ENCODE measurements at places on chromosomes 3 and 15.
A peak's percentile ranks its signal among the peaks of the same experiment; 100 is the strongest.

DNA sequence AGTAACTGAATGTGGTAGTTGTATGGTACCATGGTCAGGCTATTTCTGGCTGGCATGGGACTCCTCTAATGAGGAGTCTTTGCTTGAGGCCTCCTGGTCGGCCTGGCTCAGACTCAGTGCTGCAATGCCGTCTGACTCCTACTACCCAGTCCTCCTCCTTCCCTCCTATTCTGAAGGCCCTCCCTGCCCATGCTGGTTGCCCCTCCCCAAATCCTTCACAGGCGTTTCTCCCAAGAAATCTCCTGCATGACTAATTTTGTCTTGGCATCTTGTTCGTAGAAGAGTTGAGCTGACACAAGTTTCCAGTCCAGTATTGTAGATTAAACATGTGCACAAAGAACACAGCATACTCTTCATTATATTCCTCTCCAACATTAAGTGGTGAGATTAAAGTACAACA is 115.5 kb downstream of the NFKBIZ start:
- peak; percentile 36 for DNase-seq

- no peak for DNase-seq
Observed at GRCh38 chr3:100538339-100538706, 45.9 kb downstream of the TMEM45A start.

DNA sequence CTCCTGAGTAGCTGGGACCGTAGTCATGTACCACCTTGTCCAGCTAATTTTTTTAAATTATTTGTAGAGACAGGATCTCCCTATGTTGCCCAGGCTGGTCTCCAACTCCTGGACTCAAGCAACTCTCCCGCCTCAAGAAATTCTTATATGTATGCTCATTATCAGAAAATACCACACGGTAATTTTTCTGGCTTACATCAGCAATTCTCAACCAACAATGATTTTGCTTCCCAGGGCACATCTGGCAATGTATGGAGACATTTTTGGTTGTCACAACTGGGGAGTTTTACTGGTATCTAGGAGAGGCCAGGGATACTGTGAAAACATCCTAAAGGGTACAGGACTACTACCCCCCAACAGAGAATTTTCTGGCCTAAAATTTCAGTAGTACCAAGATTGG is 10.8 kb downstream of the SRP14 start:
- no peak for DNase-seq

GRCh38 chr15:38782156-38782555 is 217.5 kb upstream of the RASGRP1 start:
- DNase-seq = no peak

GRCh38 chr3:171809611-171809860 is 747 bp downstream of the PLD1 start:
- DNase-seq = no peak

- no peak for DNase-seq
Observed at GRCh38 chr3:127006781-127007436, 24.0 kb downstream of the PLXNA1 start.

DNA sequence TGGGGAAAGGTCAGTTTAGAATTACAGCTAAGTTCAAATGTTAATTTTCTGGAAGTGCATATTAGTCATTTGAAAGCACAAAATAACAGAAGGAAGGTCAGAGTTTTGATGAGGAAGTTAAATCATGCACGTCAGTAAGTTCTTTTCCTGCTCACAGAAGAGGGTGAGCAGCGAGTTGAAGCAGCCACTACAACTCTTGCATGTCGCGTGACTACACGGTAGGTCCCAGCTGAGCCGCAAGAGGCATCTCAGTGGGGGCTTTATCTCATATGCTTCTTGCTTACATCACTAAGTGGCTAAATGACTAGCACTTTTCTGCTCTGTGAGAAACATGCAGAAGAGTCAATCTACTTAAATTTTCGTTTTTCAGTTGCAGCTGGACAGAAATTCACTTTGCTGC is 21.3 kb upstream of the SEC62 start:
- DNase-seq = no peak

DNA sequence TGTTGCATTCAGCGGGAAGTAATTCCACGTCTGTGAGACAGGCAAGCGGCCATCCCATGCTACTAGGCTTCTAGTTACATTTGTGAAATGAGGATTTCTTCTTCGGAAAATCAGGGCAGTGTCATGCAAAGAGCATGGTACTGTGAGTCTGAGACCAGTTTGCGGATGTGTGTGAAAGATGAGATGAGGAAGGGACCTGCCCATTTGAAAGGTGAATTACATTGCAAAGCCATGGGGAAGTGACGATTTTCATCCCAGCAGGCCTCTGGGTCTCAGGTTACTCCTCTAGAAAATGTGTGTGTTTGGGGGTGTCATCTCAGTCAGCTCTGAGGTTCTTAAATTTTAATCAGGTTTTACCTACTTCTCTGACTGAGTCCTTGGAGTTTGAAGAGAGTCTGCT is 16.1 kb downstream of the TLE3 start:
- DNase-seq = no peak

DNA sequence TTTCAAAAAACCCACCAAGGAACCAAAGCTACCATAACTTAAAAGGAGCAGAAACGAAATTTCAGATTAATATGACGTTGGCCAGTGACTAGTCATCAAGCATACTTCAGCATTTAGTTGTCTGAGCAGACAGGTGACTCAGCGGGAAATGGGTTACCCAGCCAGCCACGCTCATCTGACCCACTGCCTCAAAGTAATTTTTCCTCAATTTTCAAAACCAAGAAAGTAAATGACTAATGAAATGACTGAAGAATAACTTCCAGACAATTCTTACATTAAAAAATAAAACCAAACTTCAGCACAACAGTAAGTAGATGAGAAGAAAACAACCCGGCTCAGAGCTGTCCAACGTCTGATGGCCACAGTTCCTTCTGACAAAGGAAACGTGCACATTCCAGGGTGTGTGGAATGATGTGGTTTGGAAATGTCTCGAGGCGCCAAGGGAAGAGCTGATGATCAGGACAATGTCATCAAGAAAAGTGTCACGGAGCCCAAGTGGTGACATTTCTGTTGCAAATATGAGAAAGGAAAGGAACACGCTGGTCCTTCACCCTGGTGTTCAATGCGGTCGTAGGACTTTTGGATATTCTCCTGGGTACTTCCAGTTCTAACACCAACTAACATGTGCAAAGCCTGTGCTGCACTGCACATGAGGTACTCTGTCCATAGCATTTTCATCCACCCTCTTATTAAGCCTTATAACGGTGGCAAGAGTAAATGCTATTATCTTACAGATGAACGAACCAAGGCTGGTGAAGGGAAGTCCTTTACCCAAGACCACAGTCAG is 79.1 kb downstream of the FOXP1 start:
- peak; percentile 17 for DNase-seq

DNA sequence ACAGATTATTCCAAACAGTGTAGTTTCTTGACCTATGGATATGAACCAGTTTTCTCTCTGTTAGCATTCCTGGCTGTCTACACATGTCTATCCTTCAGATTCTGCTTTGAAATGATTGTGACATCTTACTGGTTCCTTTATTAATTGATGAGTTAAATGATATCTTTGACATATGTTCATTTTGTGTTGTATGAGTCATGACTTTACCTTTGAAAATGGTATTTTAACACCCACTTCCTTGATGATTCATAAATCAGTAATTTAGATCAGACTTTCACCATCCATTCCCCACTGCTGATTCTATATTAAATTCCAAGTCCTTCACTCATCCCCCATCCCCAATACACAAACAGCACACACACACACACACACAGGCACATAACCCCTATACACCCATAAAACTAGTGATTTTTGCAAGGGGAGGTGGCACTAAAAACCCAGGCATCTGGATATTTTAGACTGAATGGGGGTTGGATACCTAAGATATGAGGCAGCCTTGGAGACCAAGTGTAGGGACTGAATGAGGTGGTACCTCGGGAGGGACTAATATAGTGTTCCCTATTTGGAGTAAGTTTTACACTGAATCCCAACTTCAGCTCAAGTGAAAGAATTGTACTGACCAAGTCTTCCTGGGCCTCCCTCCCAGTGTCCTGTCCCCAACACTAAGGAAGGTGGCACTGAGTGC is 9.7 kb downstream of the CCK start:
- no peak for DNase-seq

GRCh38 chr3:120093119-120093910 is 932 bp downstream of the GSK3B start:
- DNase-seq = peak; percentile 69

DNA sequence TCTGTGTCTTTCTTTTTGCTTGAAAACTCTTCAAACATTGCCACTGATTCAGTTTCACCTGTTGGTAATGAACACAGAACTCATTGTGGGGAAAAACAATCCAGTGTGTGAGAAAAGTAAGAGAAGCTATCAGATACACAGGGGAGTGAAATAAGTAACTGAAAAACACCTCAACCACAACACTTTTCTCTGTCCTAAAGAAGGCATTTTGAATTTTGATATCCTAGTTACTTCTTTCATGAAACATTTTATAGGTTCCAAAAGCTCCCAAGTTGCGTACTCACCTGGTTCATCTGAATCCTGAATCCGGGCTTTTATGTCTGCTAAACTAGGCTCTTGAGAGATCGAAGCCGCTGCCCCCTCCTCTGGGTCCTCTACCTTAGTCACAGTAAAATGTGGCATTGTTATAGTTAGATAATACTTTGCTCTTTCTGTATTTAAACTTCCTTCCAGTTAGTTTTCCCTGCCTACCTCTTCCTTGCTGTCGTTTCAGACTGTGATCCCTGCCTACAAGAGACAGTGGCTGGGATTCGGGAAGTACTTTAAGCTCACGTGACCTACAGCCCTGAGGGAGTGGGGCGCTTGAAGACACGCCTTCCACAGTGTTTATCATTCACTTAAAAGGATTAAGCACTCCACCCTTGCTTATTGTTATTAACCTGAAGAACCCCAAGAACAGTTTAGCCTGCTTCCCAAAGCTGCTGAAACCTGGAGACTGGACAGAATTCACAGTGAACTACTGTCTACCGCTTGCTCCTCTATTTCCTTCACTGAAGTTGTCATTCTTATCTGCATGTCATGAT is 19.1 kb downstream of the SLC12A6 start:
- DNase-seq = peak; percentile 32

DNA sequence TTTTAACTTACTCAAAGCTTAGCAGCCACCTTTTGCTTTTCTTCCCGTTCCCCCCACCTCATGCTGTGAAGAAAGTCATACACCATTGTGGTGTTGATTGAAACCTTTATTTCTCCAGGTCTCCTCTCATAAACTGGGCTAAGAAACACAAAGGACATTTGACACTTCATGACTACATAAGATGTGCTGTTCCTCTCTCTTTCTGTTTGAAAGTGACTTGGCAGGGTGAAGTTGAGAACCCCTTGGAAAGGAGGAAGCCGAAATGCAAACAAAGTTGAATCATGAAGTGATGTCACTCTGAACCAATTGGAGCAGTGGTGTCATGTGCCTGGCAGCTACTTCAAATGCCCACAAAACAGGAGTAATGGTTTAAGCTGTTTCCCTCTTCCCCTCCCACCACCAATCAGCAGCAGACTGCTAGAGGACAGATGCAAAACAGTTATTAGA is 174.7 kb downstream of the IGF1R start:
- peak; percentile 75 for DNase-seq

GRCh38 chr3:174581558-174581957 is 277.6 kb upstream of the NAALADL2 start:
- no peak for DNase-seq

- DNase-seq = no peak
Observed at GRCh38 chr3:31081018-31081662, 186.7 kb upstream of the GADL1 start.

- DNase-seq = no peak
Observed at GRCh38 chr3:153008226-153008625, 153.8 kb upstream of the RAP2B start.

- no peak for DNase-seq
Observed at GRCh38 chr15:92613841-92614240, 41.7 kb downstream of the FAM174B start.

DNA sequence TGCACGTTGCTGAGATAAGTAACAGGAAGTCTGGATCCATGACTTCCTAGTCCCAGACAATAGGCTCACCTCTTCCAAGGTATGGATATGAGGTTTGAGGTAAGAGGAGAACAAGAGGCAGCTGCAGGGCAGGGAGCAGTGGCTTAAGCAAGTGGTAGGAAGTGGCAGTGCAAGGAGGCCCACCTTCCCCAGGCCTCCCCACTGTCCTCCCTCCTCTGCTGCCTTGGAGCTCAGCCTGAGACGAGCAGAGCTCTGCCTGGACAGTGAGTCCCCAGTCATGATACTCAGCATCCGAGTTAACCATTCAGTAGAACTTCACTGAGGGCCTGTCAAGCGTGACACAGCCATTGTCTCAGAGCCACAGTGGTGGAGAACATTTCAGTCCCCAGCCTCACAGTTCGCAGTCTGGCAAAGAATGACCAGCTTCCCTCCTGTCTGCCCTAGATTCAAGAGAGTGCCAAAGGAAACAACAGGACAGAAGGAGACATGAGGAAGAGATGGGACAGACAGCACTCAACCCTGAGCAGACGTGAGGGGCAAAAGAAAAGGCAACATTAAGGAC is 41.4 kb upstream of the BOC start:
- DNase-seq = no peak

- no peak for DNase-seq
Observed at GRCh38 chr3:101104321-101104720, 111.1 kb upstream of the ABI3BP start.

- DNase-seq = no peak
Observed at GRCh38 chr3:30156586-30157498, 449.6 kb upstream of the TGFBR2 start.

GRCh38 chr15:30885814-30886213 is 17.9 kb upstream of the FAN1 start:
- no peak for DNase-seq

GRCh38 chr3:49018707-49019006 is 277 bp upstream of the DALRD3 start:
- DNase-seq = no peak

- DNase-seq = no peak
Observed at GRCh38 chr3:30408105-30408557, 198.3 kb upstream of the TGFBR2 start.

DNA sequence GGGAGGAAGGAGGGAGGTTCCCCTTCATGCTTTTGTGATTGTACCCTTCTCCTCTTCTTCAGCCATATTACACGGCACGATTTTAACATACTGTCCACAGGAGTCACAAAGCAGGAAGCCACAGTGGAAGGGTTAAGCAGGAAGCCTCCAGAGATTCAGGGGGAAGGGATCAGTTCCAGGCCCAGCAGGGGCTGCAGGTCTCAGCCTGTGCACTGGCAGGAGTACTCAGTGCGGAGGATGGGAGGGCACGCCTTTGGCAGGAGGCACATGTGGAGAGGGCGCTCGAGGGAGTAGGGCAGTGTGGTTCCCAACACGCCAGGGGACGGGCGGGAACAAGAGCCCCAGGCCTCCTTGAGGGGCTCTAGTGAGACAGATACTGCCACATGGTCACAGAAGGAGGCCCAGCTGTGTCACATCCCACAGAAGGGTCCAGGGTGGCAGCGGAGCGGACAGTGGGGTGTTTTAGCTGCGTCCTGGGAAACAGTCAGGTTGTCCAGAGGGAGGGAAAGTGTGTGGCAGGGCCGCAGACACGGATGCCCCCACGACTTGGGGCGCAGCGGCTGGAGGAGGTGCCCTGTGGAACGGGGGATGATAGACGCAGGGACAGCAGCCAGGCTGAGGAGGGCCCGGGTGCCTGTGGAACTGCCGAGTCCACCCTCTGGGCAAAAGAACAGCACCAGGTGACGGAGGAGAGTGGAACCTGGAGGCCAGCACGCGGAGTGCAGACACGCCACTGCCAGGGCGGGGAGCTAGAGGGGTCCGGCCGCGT is 77.5 kb downstream of the CHSY1 start:
- no peak for DNase-seq

GRCh38 chr3:131806736-131807135 is 228.1 kb downstream of the CPNE4 start:
- DNase-seq = no peak

GRCh38 chr3:20140881-20141280 is 45.1 kb downstream of the SGO1 start:
- DNase-seq = no peak

- DNase-seq = no peak
Observed at GRCh38 chr15:57820119-57820518, 113.6 kb downstream of the POLR2M start.
